A549 treated with dexamethasone at 1 μM for 4 hours (cell line): ENCODE measurements at places on chromosomes 1 and 21. TPM values are rescaled to one million over a fixed set of nuclear protein-coding genes. Genes with fewer than 3 reads are reported as not detected.

Gene LYPD8
- total RNA-seq = 0.08 to 0.12 TPM (median 0.11 TPM) in 4 of 5 replicates, not detected in the other

Gene LRRC53
- not detected in 5 replicates for total RNA-seq

Gene S100A5
- total RNA-seq = 0.50 to 1.9 TPM (median 0.75 TPM) in 5 replicates

Gene CD1E
- total RNA-seq = not detected in 5 replicates

Gene PRRX1
- total RNA-seq = 0.02 TPM in 1 of 5 replicates, not detected in the others

Gene ZNF648
- not detected in 5 replicates for total RNA-seq

Gene RNF207
- 7.8 to 15.3 TPM (median 10.9 TPM) in 5 replicates for total RNA-seq

Gene CTXND2
- not detected in 5 replicates for total RNA-seq

Gene PRUNE1
- total RNA-seq = 14.7 to 18.6 TPM (median 17.8 TPM) in 5 replicates

Gene HS2ST1
- 9.5 to 16.1 TPM (median 12.7 TPM) in 5 replicates for total RNA-seq

Gene CYP4A22
- total RNA-seq = not detected in 5 replicates

Gene CLCA2
- 0.02 TPM in 1 of 5 replicates, not detected in the others for total RNA-seq

Gene CYP4B1
- total RNA-seq = 0.07 to 0.17 TPM (median 0.12 TPM) in 3 of 5 replicates, not detected in the others

Gene EPHA10
- 0.98 to 2.3 TPM (median 1.2 TPM) in 5 replicates for total RNA-seq

Gene MAP10
- total RNA-seq = 0.64 to 1.0 TPM (median 0.98 TPM) in 5 replicates

Gene TMPRSS15
- total RNA-seq = not detected in 5 replicates

Gene HJV
- not detected in 5 replicates for total RNA-seq

Gene LGR6
- total RNA-seq = 0.54 to 1.3 TPM (median 0.66 TPM) in 5 replicates

Gene SMPDL3B
- 1.4 to 1.9 TPM (median 1.5 TPM) in 5 replicates for total RNA-seq

Gene C8A
- not detected in 5 replicates for total RNA-seq

Gene SLC39A1
- total RNA-seq = 151 to 158 TPM (median 154 TPM) in 5 replicates

Gene MCOLN3
- total RNA-seq = 2.8 to 3.8 TPM (median 3.4 TPM) in 5 replicates

Gene TMEM125
- total RNA-seq = 0.14 TPM in 1 of 5 replicates, not detected in the others

Gene IFFO2
- total RNA-seq = 5.7 to 9.8 TPM (median 7.7 TPM) in 5 replicates

Gene TAF1A
- 8.2 to 10.1 TPM (median 8.7 TPM) in 5 replicates for total RNA-seq

Gene PRMT6
- not detected in 5 replicates for total RNA-seq

Gene TRIM63
- 1.7 to 2.8 TPM (median 2.2 TPM) in 5 replicates for total RNA-seq

Gene TTC22
- total RNA-seq = not detected in 5 replicates

Gene CYP2J2
- total RNA-seq = 0.07 to 0.15 TPM (median 0.10 TPM) in 4 of 5 replicates, not detected in the other

Gene KRTAP10-5
- not detected in 5 replicates for total RNA-seq
